ENCODE measurements at places on chromosomes 13 and 19.

- DNase-seq: no peak
These were observed 51.3 kb downstream of the STK24 start for GRCh38 chr13:98525456-98526181.

GRCh38 chr13:23289917-23290357, 109.2 kb downstream of the SGCG start:
- no peak for DNase-seq

DNA sequence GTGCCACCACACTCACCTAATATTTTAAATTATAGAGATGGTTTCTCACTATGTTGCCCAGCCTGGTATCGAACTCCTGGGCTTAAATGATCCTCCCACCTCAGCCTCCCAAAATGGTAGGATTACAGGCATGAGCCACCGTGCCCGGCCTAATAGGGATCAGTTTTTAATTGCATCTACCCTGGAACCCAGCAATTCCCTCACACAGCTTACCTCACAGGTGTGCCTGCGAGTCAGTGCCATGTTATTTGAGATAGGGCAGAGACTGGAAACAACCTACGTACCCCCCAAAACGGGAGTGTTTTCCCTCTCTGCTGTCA, 14.3 kb downstream of the MAP2K2 start:
- DNase-seq: no peak

- DNase-seq: no peak
These were observed 20.3 kb downstream of the ALOX5AP start for GRCh38 chr13:30755678-30756077.

- no peak for DNase-seq
These were observed 13.8 kb downstream of the STK24 start for GRCh38 chr13:98563071-98563470.

- DNase-seq: no peak
These were observed 244.2 kb downstream of the NHLRC3 start for GRCh38 chr13:39282400-39282972.

DNA sequence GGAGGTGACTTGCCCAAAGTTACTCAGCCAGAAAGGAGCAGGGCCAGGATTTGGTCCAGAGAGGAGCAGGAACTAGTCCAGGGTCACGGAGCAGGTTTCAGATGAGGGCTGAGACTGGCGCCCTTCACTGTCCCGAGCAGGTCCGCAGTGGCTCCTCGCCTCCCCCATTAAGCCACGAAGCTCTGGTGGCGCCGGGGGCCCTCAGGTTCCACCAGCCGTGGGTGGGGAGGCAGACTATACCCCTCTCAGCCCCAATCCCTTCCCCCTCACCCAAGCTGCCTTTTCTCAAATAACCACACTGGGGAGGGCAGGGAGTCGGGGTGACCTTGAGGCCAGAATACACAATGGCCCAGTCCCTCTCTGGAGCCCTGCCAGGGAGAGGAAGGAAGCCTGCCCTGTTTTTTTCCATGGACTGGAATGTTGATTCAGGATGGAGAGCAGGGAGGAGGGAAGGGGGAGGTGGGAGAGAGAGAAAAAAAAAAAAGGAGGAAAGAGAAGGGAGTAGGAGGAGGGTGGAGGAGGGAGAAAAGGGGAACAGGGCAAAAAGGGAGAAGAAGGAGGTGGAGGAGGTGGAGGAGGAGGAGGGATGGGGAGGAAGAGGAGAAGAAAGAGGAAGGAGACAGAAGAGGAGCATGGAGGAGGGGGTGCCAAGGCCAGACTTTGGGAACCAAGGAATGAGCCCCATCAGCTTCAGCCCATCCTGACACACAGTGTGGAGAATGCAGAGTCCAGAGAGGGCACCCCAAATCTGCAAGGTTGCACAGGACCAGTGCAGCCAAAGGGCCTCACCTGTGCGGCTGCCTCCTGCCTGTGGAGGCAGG, 19.7 kb downstream of the CEACAM16 start:
- no peak for DNase-seq

All from activated T-helper 1 cell treated with Interleukin-2 at 50 U/mL for 16 hours (primary cell).